ENCODE measurements at places on chromosomes 11 and 22.

DNA sequence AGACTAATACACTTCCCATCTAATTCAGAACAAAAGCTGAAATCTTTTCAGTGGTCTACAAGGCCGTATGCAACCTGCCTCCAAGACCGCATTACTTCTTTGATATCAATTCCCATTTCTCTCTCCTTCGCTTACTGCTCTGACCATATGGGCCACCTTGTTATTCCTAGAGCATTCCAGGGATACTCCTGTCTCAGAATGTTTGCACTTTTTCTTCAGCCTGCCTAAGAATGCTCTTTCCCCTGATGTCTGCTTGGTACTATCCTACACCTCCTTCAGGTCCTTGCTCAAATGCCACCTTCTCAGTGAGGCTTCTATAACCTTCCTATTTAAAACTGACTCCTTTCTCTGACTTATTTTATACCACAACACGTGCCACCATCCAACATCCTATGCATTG lies 71.2 kb downstream of the MAML2 start:
- no peak for DNase-seq

DNA sequence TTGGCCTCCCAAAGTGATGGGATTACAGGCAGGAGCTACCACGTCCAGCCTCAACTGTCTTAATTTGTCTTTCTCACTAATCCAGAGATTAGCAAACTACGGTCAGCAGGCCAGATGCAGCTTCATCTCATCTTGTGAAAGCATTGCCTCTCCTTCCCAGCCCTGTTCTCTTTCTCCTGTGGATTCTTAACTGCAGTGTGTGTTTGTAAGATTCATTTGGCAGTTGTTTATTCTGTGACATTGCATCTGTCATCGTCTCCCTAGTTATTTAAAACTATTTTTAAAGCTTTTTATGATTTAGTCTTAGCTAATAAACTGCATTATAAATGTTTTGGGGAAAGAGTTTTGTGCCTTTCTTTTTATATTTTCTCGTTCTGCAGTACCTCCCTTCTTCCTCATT lies 29.2 kb downstream of the RNF169 start:
- no peak for DNase-seq

GRCh38 chr22:48414651-48415050 lies 1413.0 kb downstream of the BRD1 start:
- no peak for DNase-seq

GRCh38 chr11:82233201-82233600 lies 500.5 kb downstream of the FAM181B start:
- DNase-seq, result no peak

- no peak for DNase-seq
Observed at GRCh38 chr11:76327202-76327601, 53.7 kb downstream of the THAP12 start.

- DNase-seq, result no peak
Observed at GRCh38 chr11:72737336-72737735, 14.9 kb downstream of the ARAP1 start.

DNA sequence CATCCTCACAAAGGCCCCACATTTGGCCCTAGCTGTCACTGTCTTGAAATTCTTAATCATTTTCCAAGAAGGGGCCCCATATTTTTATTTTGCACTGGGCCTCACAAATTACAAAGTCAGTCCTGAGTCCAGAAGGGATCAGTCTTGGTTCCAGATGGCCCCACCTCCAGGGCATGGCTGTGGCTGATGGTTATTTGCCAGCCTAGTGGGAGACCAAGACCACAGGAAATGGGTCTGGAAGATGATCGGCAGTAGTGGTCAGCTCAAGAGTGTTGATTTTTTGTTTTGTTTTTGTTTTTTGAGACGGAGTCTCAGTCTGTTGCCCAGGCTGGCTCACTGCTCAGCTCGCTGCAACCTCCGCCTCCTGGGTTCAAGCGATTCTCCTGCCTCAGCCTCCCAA lies 47.1 kb upstream of the EMID1 start:
- DNase-seq, result no peak

DNA sequence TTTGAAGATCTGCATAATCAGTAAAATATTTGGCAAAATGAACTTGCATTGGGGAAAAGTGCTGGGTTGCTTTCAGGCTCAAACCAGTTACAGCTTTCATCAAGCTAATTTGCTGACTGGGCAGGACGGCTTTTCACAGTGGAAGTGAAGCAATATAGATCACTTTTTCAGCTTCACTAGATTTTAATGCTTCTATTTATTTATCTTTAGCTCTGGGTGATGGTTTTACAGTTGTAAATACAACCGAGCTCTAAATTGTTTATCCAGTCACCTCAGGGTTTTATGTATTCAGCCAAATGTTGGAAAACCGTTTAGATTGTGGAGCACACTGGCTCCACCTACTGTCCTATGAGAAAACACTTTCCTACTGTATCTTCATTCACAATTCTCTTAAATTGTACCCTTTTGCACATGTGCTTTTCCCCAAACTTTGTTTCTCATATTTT lies 58.2 kb downstream of the ACER3 start:
- DNase-seq, result no peak

DNA sequence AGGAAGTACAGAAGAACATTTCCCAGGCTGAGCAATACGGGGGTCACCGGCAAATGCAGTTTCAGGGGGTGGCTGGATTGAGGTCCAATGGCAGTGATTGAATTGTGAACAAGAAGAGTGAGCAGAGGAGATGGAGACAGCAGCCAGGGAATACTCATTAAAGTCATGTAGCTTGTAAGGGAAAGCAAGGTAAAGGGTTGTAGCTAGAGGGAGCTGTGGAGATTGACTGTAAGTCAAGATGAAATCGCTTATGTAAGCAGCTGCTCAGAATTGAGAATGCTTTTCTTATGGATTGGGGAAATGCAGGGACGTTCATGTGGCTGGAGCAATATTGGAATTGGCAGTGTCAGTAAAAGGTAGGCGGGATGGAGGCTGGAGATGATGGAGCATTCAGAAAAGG lies 111.4 kb upstream of the TBCEL start:
- no peak for DNase-seq

DNA sequence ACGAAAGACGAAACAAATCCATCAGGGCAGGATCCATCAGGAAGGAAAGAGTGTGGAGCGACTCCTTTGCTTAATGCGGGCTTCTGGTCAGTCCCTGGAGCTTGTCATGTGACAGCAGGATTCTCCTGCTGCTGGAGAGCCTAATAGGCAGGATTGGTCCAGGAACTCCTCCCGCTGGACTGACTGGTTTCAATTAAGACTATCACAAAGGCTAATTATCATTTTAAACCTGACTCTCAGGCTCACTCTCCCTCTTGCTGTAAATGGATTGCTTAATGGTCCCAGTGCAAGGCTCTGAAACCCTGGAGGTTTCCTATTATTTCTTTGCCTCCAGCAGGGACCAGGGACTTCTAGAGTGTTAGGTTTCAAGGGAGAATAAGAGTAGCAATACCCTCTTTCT lies 493.8 kb downstream of the NTM start:
- no peak for DNase-seq

DNA sequence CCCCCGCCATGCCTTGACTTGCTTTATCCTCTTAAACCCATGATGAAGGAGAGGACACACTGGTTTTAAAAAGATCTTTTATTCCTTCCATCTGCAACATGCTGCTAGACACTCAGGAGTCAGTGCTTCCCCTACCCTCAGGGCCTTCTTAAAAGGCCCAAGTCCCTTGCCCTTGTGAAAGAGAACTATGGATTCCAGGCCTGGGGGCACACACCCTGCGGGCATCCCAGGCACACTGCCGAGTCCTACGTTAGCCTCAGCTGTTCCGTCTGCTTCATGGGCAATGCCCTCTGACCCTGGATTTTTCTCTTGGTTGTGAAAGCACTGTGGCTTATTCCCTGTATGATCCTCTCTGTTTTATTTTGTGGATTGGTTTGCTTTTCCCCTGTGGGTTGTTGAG lies 35.1 kb upstream of the RAB1B start:
- DNase-seq, result no peak

All from stimulated activated CD4-positive, alpha-beta T cell treated with anti-CD3 and anti-CD28 coated beads, Interleukin-4, amount 100 ng/mL, for 48 hours (primary cell).